ENCODE measurements at places on chromosomes 6 and 20. TPM values are rescaled to one million over a fixed set of nuclear protein-coding genes. Genes with fewer than 3 reads are reported as not detected.

Gene HTR1B
- total RNA-seq: 0.62 TPM

Gene SSTR4
- total RNA-seq: not detected

GRCh38 chr20:31846793-31847138 lies 1.4 kb upstream of the FOXS1 start:
- DNase-seq: no peak

DNA sequence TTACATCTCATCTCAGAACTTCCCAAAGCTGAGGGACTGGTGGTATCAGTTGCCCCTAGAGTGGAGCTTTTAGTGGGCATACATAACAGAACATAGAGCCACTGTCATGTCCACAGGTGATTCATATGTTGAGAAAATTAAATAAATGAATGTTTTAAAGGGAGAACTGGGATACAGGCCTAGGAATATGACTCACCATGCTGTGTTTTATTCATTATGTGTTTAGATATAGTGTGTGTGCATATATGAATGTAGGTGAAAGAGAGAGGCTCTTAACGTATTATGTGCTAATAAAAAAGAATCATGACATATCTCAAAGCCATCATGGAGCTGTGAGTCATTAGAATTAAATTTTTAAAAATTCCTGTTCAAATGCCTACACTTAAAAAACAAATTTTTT lies 332.2 kb upstream of the RSPO3 start:
- DNase-seq: no peak

Gene COQ3
- 5.3 TPM for total RNA-seq

- no peak for DNase-seq
Observed at GRCh38 chr6:123875784-123876183, 72.1 kb downstream of the NKAIN2 start.

Gene ECT2L
- 0.49 TPM for total RNA-seq

Gene FAM184A
- 7.8 TPM for total RNA-seq

DNA sequence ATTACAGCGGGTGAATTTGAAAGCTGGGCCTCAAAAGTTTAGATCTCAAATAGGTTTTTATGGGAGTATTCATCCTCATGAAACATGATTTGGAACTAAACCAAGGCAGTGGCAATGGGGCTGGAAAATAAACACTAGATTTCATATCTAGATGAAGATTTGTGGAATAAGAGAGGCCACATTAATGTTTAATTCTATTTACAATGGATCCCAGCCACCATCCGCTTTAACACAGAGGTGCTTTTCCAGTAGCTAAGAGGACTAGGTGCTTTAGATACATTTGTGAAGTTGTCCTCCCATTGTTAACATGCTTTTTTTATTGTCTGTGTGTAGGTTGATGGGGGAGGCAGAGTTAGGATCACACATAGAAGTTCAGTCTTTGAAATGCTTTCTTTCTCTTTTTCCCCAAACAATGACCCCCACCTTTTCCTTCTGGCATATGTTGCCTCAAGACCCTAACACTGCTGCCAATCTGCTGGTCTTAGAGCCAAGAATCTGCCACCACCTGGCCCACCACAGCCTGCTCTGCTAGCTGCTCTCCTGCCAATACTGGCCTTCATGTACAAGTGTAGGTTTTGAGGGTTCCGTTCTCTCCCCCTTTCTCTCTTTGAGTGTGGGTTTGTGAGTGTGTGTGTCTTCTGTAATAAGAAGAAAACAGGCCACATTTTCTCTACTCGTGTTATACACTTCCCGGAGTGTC lies 27.8 kb upstream of the GFRAL start:
- DNase-seq: no peak

DNA sequence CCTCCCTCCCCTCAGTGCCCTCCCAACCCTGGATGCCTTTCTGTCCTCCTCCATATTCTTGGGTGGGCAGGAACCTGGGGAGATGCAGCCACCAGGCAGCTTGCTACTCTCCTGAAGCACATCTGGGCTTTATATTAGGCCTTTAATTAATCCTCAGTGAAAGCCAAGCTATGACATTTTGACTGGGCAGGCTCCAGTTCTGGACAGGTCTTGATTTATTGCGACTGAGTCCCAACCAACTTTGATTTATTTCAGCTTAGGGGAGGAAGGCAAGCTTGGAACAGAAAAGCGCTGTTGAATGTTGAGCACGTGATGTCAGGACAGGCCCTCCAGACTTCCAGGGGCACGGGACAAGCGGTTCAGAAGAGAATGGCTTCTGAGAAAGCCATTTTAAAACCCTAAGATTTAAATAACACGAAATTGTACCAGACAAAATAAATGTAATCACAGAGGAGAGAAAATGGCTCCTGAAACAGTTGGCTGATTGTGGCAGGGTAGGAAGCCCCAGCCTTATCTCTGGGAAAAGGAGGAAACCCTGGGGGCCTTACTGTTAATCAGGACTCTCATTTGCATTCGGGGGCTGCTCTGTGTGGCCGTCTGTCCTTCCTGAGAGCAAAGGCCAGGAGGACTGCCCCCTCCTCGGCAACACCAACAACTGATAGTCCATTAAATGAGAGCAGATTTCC lies 294.2 kb downstream of the FOXC1 start:
- no peak for DNase-seq

Gene THBD
- total RNA-seq: 25.3 TPM

Gene TRIM15
- total RNA-seq: not detected

- DNase-seq: peak; percentile 83
Observed at GRCh38 chr6:6736791-6737654, 148.5 kb downstream of the LY86 start.

GRCh38 chr6:2913621-2914317 lies 10.7 kb upstream of the SERPINB9 start:
- no peak for DNase-seq

GRCh38 chr6:53565886-53566285 lies 21.0 kb upstream of the GCLC start:
- DNase-seq: no peak

Gene DUSP15
- total RNA-seq: 49.5 TPM

DNA sequence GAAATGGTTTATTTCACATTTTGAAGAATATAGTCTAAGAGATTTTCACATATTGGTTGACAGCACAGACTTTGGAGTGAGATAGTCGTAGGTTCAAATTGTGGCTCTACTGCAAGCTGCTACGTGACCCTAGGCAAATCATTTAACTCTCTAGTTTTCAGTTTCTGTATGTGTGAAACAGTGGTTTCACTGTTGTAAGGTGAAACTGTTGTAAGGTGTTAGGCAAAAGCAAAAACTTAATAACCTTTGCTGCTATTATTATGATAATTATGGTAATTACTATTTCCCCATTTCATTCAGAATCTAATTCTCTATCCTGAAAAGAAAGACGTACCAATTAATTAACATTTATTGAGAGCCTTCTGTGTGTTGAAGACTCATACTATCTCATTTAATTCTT lies 144.2 kb downstream of the REV3L start:
- DNase-seq: no peak

Gene TDRD6
- total RNA-seq: 1.9 TPM

GRCh38 chr20:22700367-22700766 lies 116.0 kb upstream of the FOXA2 start:
- no peak for DNase-seq

Gene PSORS1C2
- total RNA-seq: not detected

DNA sequence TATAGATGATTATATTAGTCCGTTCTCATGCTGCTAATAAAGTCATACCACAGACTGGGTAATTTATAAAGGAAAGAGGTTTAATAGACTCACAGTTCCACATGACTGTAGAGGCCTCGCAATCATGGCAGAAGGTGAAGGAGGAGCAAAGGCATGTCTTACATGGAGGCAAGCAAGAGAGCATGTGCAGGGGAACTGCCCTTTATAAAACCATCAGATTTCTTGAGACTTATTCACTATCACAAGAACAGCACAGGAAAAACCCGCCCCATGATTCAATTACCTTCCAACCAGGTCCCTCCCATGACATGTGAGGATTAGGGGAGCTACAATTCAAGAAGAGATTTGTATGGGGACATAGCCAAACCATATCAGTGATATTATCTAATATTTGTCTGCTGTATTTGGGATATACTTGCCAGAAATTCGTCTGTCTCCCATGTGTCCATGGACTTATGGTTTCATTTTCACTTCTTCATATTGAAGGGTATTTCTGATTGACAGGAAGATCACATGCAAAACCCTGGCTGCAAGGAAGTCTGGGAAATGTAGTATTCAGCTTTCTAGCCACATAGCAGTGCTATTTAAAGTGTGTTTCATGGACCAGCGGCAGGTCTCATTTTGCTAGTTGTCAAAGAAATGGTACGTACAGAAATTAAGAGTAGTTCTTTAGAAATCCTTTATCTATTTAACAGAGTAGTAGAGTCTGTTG lies 50.5 kb upstream of the PAK5 start:
- DNase-seq: no peak

DNA sequence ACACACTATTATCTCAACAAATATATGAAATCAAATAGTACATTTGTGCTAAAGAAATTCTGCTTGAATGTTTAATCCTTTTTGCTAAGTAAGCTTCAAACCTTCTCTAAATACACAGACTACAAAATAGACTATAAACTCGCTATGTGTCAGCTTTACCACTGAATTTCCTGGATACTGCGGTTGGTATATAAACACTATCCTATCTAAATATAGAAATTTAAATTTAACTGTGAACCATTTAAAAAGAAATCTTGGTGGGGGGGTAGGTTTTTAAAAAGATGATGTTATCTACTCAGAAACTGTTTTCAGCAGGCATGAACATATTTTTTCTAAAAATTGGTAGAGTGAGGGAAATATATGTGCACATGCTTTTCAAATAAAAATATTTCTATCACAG lies 306.5 kb upstream of the RUNX2 start:
- no peak for DNase-seq

GRCh38 chr20:381581-382290 lies 1.2 kb downstream of the TRIB3 start:
- peak; percentile 76 for DNase-seq

- DNase-seq: no peak
Observed at GRCh38 chr6:70312165-70312745, 9.4 kb upstream of the COL9A1 start.

DNA sequence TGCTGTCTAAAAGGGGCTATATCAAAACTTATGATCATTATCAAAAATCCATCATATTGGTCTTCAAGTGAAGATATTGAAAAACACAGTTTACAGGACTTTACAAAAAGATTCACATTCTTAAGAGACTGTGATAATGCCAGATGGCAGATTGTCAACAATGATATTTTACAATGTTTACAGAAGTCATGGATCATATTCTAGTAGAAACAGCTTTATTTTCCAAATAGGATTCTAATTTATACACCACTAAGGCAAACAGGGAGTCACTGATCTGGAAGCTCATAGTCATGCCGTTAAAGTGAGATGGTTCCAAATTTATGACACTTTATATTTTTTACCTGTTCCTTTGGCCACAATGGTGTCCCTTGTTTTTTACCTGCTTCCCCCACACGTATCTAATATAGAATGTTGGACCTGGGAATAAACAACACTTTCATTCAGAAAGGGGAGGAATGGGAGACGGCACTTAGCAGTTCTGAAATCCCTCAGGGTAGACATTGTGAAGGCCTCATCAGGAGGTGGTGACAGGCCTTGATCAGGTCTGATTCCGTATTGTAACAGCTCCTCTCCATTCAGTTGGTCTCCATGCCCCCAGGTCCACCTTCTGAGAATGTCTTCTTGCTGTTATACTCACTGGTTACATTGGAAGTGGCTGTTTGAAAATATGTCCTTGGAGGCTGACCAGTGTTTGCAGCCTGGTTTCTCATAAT lies 228.6 kb downstream of the ADGB start:
- DNase-seq: no peak

Gene RARS2
- total RNA-seq: 31.9 TPM

GRCh38 chr6:38776515-38776914 lies 61.4 kb downstream of the DNAH8 start:
- DNase-seq: no peak

Gene LRFN2
- total RNA-seq: 0.13 TPM

Gene DYNLT2
- total RNA-seq: 2.9 TPM

Gene ENPP4
- total RNA-seq: 22.0 TPM

Gene TMEM200A
- total RNA-seq: 18.5 TPM

Gene LRRC1
- total RNA-seq: 19.5 TPM

GRCh38 chr6:56259234-56260077 lies 12.1 kb upstream of the COL21A1 start:
- no peak for DNase-seq

Gene TSHZ2
- 33.1 TPM for total RNA-seq

- DNase-seq: no peak
Observed at GRCh38 chr6:167152862-167153261, 4.9 kb downstream of the GPR31 start.

Gene RIPOR3
- total RNA-seq: 26.3 TPM

GRCh38 chr6:97438011-97438671 lies 155.1 kb upstream of the MMS22L start:
- DNase-seq: no peak

Gene MROH8
- total RNA-seq: 5.2 TPM

Gene MYCT1
- 20.6 TPM for total RNA-seq

DNA sequence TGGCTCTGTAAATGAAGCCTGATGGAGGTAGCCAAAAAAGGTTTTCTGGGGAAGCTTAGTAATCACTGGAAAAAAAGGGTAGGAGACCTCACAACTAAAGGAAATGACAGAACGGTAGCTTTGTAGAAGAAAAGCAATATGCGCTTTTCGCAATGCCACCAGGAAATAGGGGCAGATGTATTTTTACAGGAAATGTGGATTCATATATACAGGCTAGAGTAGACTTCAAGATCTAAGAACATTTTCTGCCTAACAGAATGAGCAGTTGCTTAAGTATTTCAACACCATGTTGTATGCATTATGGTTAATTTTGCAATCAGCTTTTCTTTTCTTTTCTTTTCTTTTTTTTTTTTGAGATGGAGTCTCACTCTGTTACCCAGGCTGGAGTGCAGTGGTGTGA lies 219.6 kb downstream of the CD83 start:
- DNase-seq: no peak

Data from sciatic nerve (tissue), 2 donors.